Thoracic aorta (tissue), 2 donors: ENCODE measurements at places on chromosomes 16 and 17.
A peak's percentile ranks its signal among the peaks of the same experiment; 100 is the strongest.

DNA sequence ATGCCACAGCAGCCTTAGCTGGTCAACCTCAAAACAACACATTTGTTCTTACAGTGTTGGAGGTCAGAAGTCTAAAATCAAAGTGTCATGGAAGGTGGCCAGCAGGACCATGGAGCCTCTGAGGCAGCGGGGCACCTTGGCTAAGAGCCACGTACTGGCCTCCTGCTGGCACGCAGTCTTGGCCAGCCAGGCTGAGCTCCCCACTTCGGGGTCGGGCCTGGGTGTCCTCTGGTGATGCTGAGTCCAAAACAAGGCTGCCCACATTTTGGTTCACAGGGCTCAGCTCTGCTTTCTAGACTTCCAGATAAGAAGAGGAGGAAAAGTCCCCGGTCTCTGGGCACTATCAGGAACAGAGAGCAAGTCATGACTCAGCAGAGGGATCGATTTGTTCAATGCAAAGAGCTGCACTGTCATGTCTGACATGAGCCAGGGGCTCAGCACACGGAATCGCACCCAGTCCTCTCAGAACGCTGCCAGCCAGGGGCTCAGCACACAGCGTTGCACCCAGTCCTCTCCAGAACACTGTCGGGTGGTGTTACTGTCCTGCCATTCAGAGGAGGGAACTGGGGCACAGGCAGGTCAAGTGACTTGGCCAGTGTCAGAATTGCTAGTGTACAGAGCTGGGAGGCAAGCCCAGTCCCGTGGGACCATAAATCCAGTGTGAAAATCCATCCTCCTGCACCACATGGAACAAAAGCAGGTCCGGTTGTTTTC, 2.5 kb downstream of the LGALS9 start:
- no peaks in the 10 kb centered on the region for H3K27me3 ChIP-seq
- H3K27ac ChIP-seq, result no peak overlapping the region

GRCh38 chr17:38676706-38677504, 2.1 kb upstream of the EPOP start:
- DNase-seq, result peak; percentile 46
- H3K27me3 ChIP-seq, result peaks cover 8% of the 10 kb centered on the region
- peaks cover 10% of the 10 kb centered on the region for H3K4me1 ChIP-seq
- no peak overlapping the region for H3K27ac ChIP-seq
- H3K4me3 ChIP-seq, result no peak overlapping the region

DNA sequence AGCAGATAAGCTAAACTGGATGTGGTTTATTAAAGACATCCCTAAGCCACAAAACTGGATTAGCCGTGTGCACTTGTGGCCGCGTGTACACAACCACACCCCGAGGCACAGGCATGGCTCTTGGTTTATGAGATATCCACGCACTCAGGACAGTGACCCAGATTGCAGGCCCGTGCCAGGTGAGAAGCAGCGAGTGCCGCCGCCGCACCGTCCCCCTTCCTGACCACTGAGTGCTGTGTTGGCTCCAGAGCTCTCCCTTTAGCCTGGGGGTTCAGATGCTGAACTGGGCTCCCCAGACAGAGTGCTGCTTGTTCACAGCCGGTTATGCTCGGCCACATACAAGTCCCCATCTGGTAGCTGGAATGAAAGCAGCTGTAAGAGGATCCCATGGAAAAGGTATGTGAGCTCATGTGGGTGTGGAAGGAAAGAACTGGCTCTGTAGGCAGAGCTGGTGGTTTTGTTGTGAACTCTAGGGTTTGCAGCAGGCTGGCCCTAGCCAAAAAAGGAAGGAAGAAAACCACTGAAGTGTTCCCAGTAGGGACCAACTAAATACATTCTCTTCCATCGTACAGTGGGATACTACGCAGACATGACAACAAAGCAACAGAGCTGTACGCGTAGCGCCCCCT, 29.5 kb downstream of the KNOP1 start:
- DNase-seq, result no peak
- no peak overlapping the region for H3K27ac ChIP-seq
- H3K4me3 ChIP-seq, result no peak overlapping the region
- no peaks in the 10 kb centered on the region for H3K4me1 ChIP-seq
- H3K36me3 ChIP-seq, result peaks cover 32% of the 10 kb centered on the region
- H3K27me3 ChIP-seq, result no peaks in the 10 kb centered on the region

- no peak overlapping the region for H3K4me3 ChIP-seq
- no peak overlapping the region for H3K27ac ChIP-seq
- H3K4me1 ChIP-seq, result no peaks in the 10 kb centered on the region
- no peaks in the 10 kb centered on the region for H3K27me3 ChIP-seq
- no peak for DNase-seq
These were observed 19.5 kb downstream of the GP2 start for GRCh38 chr16:20307791-20308190.

GRCh38 chr17:33981711-33982601, 273.1 kb upstream of the CCL2 start:
- H3K27ac ChIP-seq, result no peak overlapping the region
- H3K4me1 ChIP-seq, result no peaks in the 10 kb centered on the region
- DNase-seq, result no peak
- H3K4me3 ChIP-seq, result no peak overlapping the region
- H3K36me3 ChIP-seq, result no peaks in the 10 kb centered on the region

- no peak for DNase-seq
- H3K27ac ChIP-seq, result peak overlapping the region; percentile 98
- peaks cover 28% of the 10 kb centered on the region for H3K4me1 ChIP-seq
- no peaks in the 10 kb centered on the region for H3K36me3 ChIP-seq
These were observed 1.2 kb downstream of the VAMP2 start for GRCh38 chr17:8161289-8162232.

- H3K36me3 ChIP-seq, result no peaks in the 10 kb centered on the region
- H3K4me1 ChIP-seq, result no peaks in the 10 kb centered on the region
- DNase-seq, result no peak
- no peak overlapping the region for H3K27ac ChIP-seq
- no peak overlapping the region for H3K4me3 ChIP-seq
- H3K27me3 ChIP-seq, result no peaks in the 10 kb centered on the region
These were observed 16.3 kb downstream of the NACA2 start for GRCh38 chr17:61574542-61575351.

GRCh38 chr17:73532421-73532901, 111.8 kb downstream of the SDK2 start:
- no peaks in the 10 kb centered on the region for H3K27me3 ChIP-seq
- H3K4me1 ChIP-seq, result no peaks in the 10 kb centered on the region
- no peaks in the 10 kb centered on the region for H3K36me3 ChIP-seq
- H3K27ac ChIP-seq, result no peak overlapping the region

DNA sequence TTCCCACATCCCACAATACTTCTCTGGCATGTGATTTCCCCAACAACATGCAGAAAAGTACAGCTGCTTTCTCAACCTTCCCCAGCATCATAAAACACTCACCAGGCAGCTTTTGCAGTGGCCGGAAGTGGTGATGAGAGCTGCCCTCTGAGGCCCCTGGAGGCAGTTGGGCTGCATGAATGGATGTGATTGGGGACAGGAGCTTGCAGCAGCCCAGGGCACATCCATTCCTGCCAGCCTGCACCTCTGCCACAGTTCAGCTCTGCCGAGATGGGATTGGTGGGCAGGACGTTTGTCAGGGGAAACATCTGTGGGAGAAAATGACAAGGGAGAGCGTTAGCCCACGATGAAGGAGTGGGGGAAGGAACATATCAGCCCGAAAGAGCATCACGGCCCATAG, 19.8 kb downstream of the NUBP1 start:
- no peak overlapping the region for H3K4me3 ChIP-seq
- H3K36me3 ChIP-seq, result peaks cover 59% of the 10 kb centered on the region
- H3K4me1 ChIP-seq, result no peaks in the 10 kb centered on the region
- no peak overlapping the region for H3K27ac ChIP-seq

DNA sequence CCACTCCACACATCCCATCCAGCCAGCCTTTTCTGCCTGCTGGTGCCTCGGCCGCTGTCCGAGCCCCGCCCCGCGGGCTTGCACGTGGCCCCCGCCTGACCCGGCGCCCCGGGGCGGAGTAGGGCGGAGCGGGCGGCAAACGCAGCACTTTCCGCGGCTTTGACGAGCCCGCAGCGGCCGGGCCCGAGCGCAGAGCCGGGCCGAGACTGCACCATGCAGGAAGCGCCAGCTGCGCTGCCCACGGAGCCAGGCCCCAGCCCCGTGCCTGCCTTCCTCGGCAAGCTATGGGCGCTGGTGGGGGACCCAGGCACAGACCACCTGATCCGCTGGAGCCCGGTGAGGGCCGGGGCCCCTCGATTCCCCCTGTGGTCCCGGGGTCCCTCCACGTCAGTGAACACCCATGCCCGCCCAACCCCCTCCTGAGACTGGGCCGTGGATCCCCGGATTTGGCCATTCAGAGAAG, at the start of gene HSF4:
Gene HSF4, plus strand, starts transcription at position 147 of the 463 bp plus-strand sequence. Its CDS starts 67 bp downstream, at position 214.
- DNase-seq, result no peak
- H3K36me3 ChIP-seq, result no peaks in the 10 kb centered on the region
- peaks cover 34% of the 10 kb centered on the region for H3K4me1 ChIP-seq
- H3K27ac ChIP-seq, result peak within 1 kb of the TSS; percentile 77

DNA sequence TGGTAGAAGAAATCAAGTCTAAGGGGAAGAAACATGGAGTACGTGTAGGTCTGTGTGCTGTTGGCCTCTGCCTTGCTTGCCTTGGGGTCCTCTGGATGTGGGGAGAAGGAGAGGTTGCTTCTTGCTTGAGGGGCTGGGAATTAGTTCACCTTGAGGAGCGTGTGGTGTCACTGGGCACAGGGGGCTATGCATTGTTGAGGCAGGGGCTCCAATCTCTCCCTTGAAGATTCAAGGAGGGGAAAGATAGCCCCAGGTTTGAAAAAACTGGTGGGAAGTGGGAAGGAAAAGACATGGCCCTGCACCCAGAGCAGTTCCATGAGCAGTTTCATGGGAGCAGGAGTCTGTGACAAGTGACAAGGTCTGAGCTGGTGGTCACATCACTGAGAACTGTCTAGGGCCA, 103.4 kb downstream of the CYLD start:
- H3K27me3 ChIP-seq, result no peaks in the 10 kb centered on the region
- no peaks in the 10 kb centered on the region for H3K36me3 ChIP-seq
- H3K27ac ChIP-seq, result no peak overlapping the region

GRCh38 chr16:83118365-83118764, 491.6 kb downstream of the CDH13 start:
- no peak overlapping the region for H3K4me3 ChIP-seq
- H3K4me1 ChIP-seq, result no peaks in the 10 kb centered on the region
- no peak for DNase-seq
- no peaks in the 10 kb centered on the region for H3K36me3 ChIP-seq
- H3K27ac ChIP-seq, result no peak overlapping the region

DNA sequence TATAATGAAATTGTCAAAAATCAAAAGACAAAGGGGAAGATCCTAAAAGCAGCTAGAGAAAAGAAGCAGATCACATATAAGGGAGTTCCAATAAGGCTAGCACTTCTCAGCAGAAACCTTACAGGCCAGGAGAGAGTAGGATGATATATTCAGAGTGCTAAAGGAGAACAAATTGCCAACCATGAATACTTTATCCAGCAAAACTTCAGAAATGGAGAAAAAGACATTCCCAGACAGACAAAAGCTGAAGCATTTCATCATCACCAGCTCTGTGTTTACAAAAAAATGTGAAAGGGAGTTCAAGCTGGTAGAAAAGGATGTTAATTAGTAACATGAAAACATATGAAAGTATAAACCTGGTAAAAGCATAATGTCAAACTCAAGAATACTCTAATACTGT, 37.4 kb downstream of the CDR2 start:
- DNase-seq, result no peak
- H3K4me1 ChIP-seq, result no peaks in the 10 kb centered on the region
- H3K27me3 ChIP-seq, result no peaks in the 10 kb centered on the region
- no peak overlapping the region for H3K27ac ChIP-seq
- peaks cover 31% of the 10 kb centered on the region for H3K36me3 ChIP-seq
- no peak overlapping the region for H3K4me3 ChIP-seq

GRCh38 chr16:67965668-67966548, 2.5 kb downstream of the SLC12A4 start:
- no peak for DNase-seq
- H3K36me3 ChIP-seq, result peaks cover 25% of the 10 kb centered on the region
- peak overlapping the region; percentile 94 for H3K27ac ChIP-seq
- no peaks in the 10 kb centered on the region for H3K27me3 ChIP-seq
- peak overlapping the region; percentile 84 for H3K4me3 ChIP-seq

DNA sequence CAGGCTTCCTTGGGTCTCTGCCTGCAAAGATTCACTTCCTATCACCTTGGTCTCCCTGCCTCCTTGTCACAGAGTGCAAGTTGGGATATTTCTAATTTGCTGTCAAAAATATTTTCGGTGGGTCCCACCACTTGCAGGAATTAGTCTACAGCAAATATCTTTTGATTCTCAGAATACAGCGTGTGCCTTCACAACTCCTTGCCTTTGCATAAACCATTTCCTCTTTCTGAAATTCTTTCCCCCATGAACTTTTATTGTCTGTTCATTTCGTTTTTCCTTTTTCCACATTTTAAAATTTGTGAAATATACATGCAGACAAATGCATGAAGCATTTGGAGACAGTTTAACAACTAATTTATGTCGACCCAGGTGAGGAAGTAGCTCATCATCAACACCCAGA, 60.0 kb downstream of the HS3ST3B1 start:
- no peak overlapping the region for H3K4me3 ChIP-seq
- no peaks in the 10 kb centered on the region for H3K27me3 ChIP-seq
- H3K36me3 ChIP-seq, result no peaks in the 10 kb centered on the region
- H3K27ac ChIP-seq, result no peak overlapping the region
- no peak for DNase-seq
- no peaks in the 10 kb centered on the region for H3K4me1 ChIP-seq

DNA sequence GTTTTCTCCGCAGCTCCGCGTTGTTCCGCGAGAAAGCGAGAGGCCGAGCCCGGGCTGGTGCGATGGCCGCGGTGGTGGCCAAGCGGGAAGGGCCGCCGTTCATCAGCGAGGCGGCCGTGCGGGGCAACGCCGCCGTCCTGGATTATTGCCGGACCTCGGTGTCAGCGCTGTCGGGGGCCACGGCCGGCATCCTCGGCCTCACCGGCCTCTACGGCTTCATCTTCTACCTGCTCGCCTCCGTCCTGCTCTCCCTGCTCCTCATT, 404 bp downstream of the EMC6 start:
- peaks cover 41% of the 10 kb centered on the region for H3K4me1 ChIP-seq
- no peak for DNase-seq
- H3K27me3 ChIP-seq, result no peaks in the 10 kb centered on the region
- peak overlapping the region; percentile 80 for H3K27ac ChIP-seq
- peak overlapping the region; percentile 86 for H3K4me3 ChIP-seq

DNA sequence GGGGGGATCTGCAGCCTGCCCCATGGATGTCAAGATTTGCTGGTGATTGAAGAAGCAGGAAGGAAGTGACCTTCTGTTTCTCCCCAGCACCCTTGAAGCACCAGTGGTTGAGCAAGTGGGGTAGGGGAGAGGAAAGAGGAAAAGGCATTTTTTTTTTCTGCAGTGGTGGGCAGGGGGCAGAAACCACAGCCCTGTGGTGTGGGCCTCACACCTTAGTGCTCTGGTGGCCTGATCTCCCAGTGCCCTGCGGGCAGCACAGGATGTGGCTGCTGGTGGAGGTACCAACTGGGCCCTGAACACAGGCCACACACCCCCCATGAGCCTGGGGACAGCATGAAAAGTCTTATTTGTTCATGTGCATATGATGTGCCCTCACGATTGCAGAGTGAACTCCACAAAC, 7.1 kb downstream of the ITGAD start:
- H3K27me3 ChIP-seq, result no peaks in the 10 kb centered on the region
- no peak overlapping the region for H3K27ac ChIP-seq
- no peaks in the 10 kb centered on the region for H3K36me3 ChIP-seq
- no peaks in the 10 kb centered on the region for H3K4me1 ChIP-seq
